ENCODE measurements at places on chromosomes 11 and 22. TPM values are rescaled to one million over a fixed set of nuclear protein-coding genes. Genes with fewer than 3 reads are reported as not detected.

Gene OR52N4
- 0.25 TPM for total RNA-seq

Gene KRTAP5-1
- not detected for total RNA-seq

Gene INS
- total RNA-seq = not detected

Gene OR52I2
- total RNA-seq = not detected

All from temporal lobe (tissue), 4 donors.